Left cardiac atrium (tissue), 4 donors: ENCODE measurements at places on chromosomes 11 and 22. TPM values are rescaled to one million over a fixed set of nuclear protein-coding genes. Genes with fewer than 3 reads are reported as not detected.

- DNase-seq: no peak
Observed at GRCh38 chr11:61868571-61869428, 22.5 kb downstream of the FADS3 start.

- DNase-seq: no peak
Observed at GRCh38 chr11:15653191-15653710, 538.5 kb downstream of the INSC start.

DNA sequence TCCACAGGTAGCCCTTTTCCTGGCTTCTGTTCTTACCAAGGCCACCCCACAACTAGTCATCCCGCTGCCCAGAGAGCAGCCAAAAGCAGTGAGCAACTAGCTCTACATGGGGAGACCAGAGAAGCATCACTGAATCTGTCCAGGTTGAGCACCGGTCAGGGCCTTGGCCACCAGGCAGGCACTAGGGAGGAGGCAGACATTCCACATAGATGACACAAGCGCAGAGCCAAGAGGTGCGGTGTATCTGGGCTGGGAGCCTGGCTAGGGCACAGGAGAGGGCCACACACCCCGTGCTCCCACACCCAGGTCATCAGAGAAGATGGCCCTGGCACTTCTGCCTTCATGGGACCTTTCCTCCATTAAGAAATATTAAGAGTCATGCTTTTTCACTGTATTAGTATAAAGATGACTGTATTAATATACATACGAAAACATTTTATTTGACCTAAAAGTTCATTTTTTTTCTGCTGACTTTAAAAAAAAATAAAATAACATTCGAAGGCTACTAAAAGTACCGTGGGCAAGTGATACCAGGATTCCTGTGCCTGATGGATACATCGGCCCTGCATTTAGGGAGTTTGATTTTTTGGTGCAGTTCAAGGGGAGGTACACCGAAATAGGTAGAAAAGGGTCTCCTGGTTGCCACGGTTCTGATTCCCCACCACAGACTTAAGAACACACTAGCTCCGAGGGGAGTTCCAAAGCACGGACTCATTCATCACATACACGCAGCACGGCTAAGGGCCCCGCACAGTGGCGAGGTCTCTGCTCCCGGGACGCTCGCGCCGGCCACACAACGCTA lies 1.2 kb downstream of the DGCR2 start:
- DNase-seq: no peak

GRCh38 chr11:58580311-58580710 lies 1.4 kb downstream of the ZFP91 start:
- DNase-seq: no peak

- DNase-seq: peak; percentile 88
Observed at GRCh38 chr11:35662649-35663407, at the start of gene TRIM44. TSS of gene TRIM44 (plus strand) at chr11:35662775. CDS start at chr11:35663112, 337 bp downstream.

DNA sequence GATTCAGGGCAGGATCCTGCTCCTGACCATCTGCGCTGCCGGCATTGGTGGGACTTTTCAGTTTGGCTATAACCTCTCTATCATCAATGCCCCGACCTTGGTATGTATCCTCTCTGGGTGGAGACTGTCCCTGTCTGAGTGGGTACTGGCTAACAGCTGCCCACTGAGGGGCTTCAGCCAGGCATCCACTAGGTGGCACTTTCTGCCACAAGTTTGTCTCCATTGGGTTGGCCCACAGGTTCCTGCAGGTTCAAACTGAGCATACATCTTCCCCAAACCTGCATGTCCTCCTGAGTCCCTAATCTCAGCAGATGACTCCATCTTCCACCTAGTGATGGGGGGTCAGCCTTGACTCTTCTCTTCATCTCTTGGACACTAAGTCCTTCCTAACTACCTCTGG lies 4.4 kb downstream of the SLC2A11 start:
- DNase-seq: no peak

Gene DCPS
- 11.3 TPM for total RNA-seq

Gene NOX4
- 5.2 TPM for total RNA-seq

Gene TRPC6
- total RNA-seq: 0.56 TPM

Gene TEAD1
- total RNA-seq: 93.8 TPM

Gene DEUP1
- not detected for total RNA-seq

Gene KRTAP5-2
- total RNA-seq: not detected
